ENCODE measurements at places on chromosomes 11 and 22.

DNA sequence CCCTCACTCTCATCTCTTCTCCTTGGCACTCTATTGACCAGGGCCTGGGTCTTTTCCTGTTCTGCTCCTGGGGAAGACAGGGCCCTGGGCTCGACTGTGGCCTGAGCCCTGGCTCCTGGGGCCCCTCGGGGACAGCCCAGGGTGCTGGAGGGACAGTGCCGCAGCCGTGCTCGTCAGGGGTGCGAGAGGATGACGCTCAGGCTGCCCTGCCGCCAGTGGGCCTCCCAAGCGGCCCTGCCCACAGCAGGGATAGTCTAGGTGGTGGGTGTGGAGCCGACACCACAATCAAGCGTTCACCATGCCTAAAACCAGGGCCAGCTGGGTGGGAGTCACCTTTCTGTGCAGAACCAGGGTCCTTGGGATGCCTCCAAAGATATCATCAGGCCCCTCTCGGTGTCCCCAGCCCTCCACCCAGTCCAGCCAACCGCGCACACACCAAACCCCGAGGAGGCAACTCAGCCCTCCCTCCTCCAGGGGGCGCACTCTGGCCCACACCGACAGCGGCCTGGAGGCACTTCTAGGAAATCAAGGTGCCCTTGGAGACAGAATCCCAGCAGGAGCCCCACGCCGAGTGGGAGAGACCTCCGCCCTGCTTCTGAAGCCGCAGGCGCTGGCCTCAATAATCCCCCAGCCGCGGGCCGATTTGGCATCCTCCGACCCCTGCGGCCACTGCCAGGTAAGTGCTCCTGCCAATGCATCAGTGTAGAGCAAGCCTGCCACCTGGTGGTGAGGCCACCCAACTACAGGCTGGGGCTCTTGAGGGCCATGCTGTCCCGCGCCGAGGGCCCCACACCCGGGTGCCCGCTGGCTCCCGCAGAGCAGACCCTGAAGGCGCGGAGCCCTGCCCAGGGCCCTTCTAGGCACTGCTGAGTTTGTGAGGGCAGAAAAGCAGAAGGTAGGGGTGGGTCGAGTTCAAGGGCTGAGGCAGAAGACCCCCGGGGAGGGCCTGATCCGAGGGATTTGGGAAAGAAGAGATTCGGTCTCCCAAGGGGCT lies 496.4 kb downstream of the BUD13 start:
- peak; percentile 79 for DNase-seq

GRCh38 chr11:99424313-99425084 lies 403.8 kb downstream of the CNTN5 start:
- DNase-seq: no peak

DNA sequence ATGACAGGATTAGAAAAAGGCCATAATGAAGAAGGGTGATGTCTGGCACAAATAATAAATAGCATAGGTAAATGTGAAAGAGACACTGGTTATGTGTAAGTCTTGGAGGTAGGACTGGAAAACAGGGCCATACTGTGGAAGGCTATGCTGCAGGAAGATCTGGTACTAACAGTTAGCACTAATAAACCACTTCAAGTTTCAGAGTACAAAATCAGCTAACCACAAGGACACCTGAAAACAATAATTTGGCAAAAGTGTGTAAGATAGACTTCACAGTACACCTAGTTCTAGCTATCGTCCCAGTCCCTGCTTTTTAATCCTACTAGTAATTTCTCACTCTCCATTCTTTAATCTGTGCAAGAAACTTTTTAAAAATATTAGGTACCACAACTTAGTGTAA lies 44.3 kb downstream of the CWF19L2 start:
- DNase-seq: no peak

DNA sequence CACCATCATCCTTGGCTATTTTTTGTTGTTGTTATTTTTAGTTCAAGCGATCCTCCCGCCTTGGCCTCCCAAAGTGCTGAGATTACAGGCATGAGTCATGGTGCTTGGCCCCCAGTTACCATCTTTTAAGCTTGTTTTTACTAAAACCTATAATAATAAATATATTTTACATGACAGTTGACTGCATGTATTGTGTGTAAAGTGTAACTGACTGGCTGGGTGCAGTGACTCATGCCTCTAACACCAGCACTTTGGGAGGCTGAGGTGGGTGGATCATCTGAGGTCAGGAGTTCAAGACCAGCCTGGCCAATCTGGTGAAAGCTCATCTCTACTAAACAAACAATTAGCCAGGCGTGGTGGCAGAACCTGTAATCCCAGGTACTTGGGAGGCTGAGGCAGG lies 386.2 kb downstream of the TENM4 start:
- DNase-seq: no peak

GRCh38 chr22:25109878-25110595 lies 89.6 kb upstream of the CRYBB3 start:
- DNase-seq: no peak

DNA sequence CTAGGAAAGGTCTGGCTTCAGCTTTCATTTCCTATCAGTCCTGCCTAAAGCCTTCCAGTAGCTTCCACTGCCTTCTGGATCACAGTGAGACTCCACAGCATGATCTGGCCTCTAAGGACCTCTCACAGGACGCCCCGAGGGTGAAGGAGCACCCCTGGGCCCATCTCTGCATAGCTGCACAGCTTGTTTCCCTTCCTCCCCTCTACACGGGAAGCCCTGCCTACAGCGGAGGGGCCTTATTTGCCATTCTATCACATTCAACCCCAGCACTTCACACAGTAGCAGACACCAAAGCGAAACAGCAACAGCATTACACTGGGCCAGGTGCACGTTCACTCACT lies 162.3 kb upstream of the GRK3 start:
- DNase-seq: no peak

- DNase-seq: no peak
These were observed 419 bp downstream of the ANKRD54 start for GRCh38 chr22:37843741-37844089.

GRCh38 chr11:110242746-110243145 lies 53.7 kb downstream of the RDX start:
- DNase-seq: no peak
